ENCODE measurements at places on chromosomes 1 and 21.

GRCh38 chr1:181101581-181102226, 13.2 kb downstream of the IER5 start:
- DNase-seq = no peak

GRCh38 chr1:201298396-201299381, 15.4 kb downstream of the PKP1 start:
- DNase-seq = no peak

DNA sequence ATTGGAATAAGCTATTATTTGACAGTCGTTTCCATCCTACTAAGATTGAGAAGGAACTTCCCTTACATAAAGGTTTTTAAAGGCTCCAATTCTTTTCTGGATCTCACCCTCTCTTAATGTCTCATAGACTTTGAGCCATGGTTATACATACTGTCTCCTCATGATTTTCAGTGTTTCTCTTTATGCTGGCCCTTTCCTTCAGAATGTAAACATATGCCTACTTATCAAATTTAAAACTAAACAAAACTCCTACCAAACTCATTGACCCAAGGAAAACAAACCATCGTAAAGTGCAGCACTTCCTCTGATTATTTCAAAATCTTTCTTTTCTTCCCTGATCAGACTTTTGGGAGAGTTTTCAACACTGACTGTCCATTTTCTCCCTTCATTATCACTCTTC, 163.4 kb upstream of the DPYD start:
- no peak for DNase-seq

GRCh38 chr1:39976732-39977131, 21.8 kb downstream of the MFSD2A start:
- DNase-seq = no peak

GRCh38 chr1:7153464-7153863, 368.2 kb downstream of the CAMTA1 start:
- DNase-seq = no peak

GRCh38 chr21:35543746-35544145, 494.6 kb upstream of the RUNX1 start:
- DNase-seq = no peak

DNA sequence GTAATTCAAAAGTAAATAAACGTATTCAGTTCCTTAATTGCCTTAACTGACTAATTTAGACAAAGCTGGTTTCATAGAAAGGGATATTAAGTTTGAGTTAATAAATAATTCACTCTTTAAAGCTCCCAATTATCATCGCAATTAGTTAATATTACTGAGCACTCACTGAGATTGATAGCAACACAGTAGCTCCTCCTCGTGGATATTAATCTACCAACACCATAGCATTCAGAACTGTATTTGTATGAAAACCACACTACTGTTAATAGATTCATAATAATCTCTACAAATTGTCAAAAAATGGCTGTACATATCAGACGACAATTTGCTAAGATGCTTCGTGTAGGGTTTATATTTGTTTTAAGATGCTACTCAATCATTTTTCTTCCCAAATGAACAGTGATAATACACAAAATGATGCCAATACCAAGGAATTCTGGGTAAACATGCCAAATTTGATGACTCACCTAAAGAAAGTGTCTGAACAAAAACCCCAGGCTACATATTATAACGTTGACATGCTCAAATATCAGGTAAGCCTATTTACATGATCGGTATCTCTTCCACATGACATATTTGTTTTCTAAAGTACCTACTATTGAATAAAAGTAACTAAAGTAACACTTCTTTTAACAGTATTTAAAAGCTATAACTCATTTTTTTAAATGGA, 18.8 kb upstream of the DYNLT5 start:
- no peak for DNase-seq

DNA sequence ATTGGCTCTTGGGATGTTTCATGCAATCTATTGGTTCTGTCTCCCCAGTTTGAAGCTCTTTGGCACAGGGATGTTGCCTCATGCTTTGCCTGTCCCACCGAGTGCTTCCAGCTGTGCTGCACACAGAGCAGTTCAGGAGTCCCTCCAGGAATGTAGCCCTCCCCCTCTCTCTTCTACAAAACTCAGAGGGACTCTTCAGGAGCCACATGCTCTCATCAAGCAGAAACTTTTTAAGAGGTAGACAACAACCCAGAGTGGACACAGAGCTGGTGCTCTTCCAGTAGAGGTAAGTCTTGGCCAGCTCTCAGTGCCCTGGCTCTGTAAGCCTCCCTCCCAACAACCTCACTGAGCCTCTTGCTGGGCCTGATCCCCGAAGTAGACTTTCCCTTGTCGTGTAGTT, 11.6 kb upstream of the ZNF697 start:
- no peak for DNase-seq

- no peak for DNase-seq
Observed at GRCh38 chr1:9767964-9768668, 55.6 kb downstream of the CLSTN1 start.

DNA sequence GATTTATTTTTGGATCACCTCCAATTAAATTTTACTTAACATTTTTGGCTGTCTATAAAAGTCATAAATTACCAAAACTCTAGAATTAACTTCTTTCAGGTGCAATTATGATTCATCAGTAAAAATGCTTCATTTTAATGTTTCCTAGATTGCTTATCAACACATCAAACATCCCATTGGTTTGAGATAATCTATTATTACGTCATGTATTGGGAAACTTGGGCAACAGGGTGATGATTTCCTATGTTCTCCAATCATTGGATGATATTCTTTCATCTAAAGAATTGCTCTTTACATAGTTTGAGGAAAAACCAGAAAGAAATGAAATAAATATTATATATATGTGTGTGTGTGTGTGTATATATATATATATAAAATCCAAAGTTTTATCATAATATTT, 76.8 kb upstream of the KCNJ6 start:
- no peak for DNase-seq

DNA sequence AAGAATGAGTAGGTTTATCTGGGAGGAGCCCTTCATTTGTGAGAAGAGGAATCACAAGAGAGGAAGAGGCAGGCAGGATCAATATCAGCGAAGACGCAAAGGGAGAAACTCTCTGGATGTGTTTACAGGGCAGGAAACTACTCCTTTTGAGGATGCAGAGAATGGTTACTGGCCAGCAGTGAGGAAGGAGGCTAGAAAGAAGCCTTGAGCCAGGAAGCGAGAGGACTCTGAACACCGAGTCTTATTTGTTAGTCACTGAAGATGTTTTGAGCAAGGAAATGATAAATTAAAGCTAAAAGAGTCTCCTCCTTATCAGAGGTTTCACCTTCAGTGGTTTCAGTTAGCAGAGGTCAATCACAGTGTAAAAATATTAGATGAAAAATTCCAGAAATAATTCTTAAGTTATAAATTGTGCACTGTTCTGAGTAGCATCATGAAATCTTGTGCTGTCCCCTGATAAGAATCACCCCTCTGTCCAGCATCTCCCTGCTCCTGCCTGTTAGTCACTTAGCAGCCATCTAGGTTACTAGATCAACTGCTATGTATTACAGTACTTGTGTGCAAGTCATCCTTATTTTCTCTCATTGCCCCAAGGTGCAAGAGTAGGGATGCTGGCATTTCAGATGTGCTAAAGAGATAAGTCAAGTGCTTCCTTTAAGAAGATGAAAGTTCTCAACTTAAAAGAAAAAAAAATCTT, 43.5 kb downstream of the WLS start:
- no peak for DNase-seq
